ENCODE measurements at places on chromosomes 4 and X. TPM values are rescaled to one million over a fixed set of nuclear protein-coding genes. Genes with fewer than 3 reads are reported as not detected.

PABPC5 gene
- total RNA-seq = not detected

PABPC4L gene
- total RNA-seq = 0.08 TPM

S100P gene
- total RNA-seq = 59.5 TPM

PDCL2 gene
- total RNA-seq = not detected

FANCB gene
- total RNA-seq = 3.4 TPM
